ENCODE measurements at places on chromosomes 11 and 22. TPM values are rescaled to one million over a fixed set of nuclear protein-coding genes. Genes with fewer than 3 reads are reported as not detected.

RBMXL2 gene
- not detected for total RNA-seq

DEPDC7 gene
- total RNA-seq, result 3.5 TPM

JHY gene
- 9.3 TPM for total RNA-seq

SCGB1D2 gene
- total RNA-seq, result not detected

CABP2 gene
- not detected for total RNA-seq

C11orf86 gene
- total RNA-seq, result not detected

KRTAP5-10 gene
- total RNA-seq, result not detected

ADAMTS8 gene
- not detected for total RNA-seq

KLHL22 gene
- total RNA-seq, result 29.6 TPM

MYOD1 gene
- not detected for total RNA-seq

KMT5B gene
- total RNA-seq, result 20.1 TPM

SPTBN2 gene
- total RNA-seq, result 0.27 TPM

POU2F3 gene
- total RNA-seq, result 0.90 TPM

TESMIN gene
- total RNA-seq, result not detected

CASP5 gene
- not detected for total RNA-seq

OR51T1 gene
- total RNA-seq, result not detected

FAM180B gene
- total RNA-seq, result not detected

PDE2A gene
- total RNA-seq, result 0.41 TPM

GPR83 gene
- not detected for total RNA-seq

CTSD gene
- 221 TPM for total RNA-seq

TMPRSS13 gene
- total RNA-seq, result not detected

IGF2 gene
- 3.3 TPM for total RNA-seq

LRRN4CL gene
- 62.0 TPM for total RNA-seq

OR5M3 gene
- not detected for total RNA-seq

OAF gene
- total RNA-seq, result 39.4 TPM

HTR3B gene
- not detected for total RNA-seq

OR8G1 gene
- not detected for total RNA-seq

ANKK1 gene
- total RNA-seq, result not detected

Data from fibroblast of the aortic adventitia (primary cell).